ENCODE measurements at places on chromosomes 1 and 21. TPM values are rescaled to one million over a fixed set of nuclear protein-coding genes. Genes with fewer than 3 reads are reported as not detected.

The SLFNL1 gene
- total RNA-seq = 0.60 TPM

The HSPB7 gene
- 2.9 TPM for total RNA-seq

The ZBTB37 gene
- 5.3 TPM for total RNA-seq

The OR2T29 gene
- total RNA-seq = not detected

The TFF2 gene
- not detected for total RNA-seq

The GCSAML gene
- not detected for total RNA-seq

The KRTAP19-1 gene
- total RNA-seq = not detected

The PCAT6 gene
- 0.16 TPM for total RNA-seq

The SIM2 gene
- not detected for total RNA-seq

The ZMYND12 gene
- 1.4 TPM for total RNA-seq

The SPATA1 gene
- 0.77 TPM for total RNA-seq

The FAM151A gene
- not detected for total RNA-seq

The LCE2A gene
- total RNA-seq = not detected
